ENCODE measurements at places on chromosomes 2 and 18.

DNA sequence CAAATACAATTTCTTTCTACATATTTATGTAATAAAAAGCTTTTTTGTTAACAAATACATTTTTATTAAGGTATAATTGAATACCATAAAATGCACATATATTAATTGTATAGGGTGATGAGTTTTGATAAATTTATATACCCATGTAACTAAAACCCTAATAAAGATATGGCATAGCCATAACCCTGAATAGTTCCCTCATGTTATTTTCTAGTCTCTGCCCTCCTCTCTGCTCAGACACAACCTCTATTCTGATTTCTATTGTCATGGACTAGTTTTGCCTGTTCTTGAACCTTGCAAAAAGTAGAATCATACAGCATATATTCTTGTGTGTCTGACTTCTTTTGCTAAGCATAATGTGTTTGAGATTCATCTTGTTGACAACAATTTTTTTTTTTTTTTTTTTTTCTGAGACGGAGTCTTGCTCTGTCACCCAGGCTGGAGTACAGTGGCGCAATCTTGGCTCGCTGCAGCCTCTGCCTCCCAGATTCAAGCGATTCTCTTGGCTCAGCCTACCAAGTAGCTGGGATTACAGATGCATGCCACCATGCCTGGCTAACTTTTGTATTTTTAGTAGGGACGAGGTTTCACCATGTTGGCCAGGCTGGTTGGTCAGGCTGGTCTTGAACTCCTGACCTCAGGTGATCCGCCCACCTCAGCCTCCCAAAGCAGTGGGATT, 38.6 kb upstream of the ZNF512 start:
- no peak for DNase-seq

DNA sequence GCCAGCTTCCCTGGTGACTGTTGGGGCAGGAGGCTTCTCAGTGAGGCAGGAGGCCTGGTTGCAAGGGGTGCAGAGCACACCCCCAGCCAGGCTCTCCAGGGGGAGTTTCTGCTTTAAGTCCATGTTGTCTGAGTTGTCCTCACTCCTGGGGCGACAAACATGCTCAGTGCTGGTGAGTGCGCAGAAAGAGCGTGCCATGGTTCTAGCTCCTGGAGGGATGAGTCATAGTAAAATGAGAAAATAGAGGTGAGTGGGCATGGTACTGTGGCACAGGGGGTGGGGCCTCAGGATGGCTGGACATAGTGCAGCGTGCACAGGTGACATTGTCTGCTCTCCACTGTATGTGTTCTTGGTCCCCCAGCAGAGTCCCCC, 457.2 kb upstream of the HS6ST1 start:
- no peak for DNase-seq

GRCh38 chr2:59691518-59692190, 861.8 kb downstream of the BCL11A start:
- no peak for DNase-seq

GRCh38 chr2:95298486-95299111, 1.5 kb downstream of the KCNIP3 start:
- DNase-seq: no peak

GRCh38 chr18:61572871-61573270, 239.6 kb downstream of the CDH20 start:
- DNase-seq: no peak

- DNase-seq: no peak
Measured at GRCh38 chr2:207847807-207848544, 78.3 kb upstream of the FZD5 start.

- no peak for DNase-seq
Measured at GRCh38 chr2:136653861-136654260, 111.5 kb upstream of the THSD7B start.

DNA sequence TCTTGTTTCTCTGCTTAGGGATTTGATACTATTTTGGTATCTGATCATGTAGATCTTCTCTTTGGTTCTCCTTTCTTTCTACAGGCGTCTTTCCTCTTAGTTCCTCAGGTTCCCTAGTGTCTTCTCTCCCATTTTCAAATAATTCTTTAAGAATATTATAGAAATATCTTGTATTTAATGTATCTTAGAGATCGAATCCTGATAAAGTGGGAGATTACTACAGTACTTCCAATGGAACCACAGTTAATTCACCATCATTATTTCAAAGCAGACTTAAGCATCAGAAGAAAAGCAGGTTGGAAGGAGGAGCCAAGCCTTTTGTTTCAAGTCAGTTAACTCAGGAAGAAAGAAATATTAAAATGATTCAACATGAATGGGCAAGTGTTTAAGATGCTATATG, 1.1 kb upstream of the CHN1 start:
- DNase-seq: no peak

- DNase-seq: no peak
Measured at GRCh38 chr18:6666012-6666685, 63.4 kb upstream of the ARHGAP28 start.

DNA sequence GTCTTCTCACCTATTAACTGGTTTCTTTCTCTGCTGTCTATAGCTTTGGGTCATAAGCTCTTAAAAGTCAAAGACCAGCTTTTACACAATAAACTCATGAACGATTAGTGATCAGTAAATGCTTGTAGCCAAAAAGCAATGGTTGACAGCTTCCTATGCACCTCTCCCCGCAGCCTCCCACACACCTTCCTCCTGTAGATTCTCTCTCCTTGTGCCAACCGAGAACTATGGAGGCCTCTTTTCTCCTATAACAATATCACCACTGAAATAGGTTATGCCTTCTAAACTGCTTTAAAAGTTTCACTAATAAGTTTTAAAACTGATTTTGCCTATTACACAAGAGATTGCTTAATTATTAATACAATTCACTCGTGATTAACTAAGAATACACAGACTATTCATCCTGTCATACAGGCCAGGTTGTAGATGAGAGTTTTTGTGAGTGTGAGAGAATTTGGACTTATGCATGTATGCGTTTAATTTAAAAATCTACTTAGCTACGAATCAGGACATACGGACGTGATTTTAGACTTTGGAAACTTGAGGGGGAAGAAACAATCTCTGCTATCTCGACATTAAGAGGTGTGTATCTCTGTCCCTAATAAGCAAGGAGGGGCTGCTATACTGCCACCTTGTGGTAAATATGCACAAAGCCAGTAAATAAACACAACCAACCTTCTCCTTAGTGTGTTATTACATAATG, 229.1 kb upstream of the RBBP8 start:
- no peak for DNase-seq

- DNase-seq: no peak
Measured at GRCh38 chr2:211879323-211879722, 659.3 kb downstream of the ERBB4 start.

DNA sequence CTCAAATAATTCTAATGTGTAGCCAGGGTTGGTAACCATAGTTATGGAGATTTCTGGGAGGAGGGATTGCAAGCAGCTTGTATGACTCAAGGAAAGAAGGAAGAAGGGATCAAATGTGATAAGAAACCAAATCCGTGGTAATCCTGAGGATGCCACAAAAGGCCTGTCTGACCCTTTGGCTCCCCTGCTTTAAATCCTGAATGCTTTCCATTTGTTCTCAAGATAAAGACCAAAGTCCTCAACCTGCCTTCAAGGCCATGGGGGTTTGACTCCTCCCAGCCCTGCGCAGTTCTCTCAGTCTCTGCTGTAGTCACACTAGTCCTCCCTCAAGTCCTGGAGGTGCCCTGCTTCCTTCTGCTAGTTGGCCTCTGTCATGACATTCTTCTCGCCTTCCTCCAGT, 74.0 kb downstream of the SUMO1 start:
- no peak for DNase-seq

GRCh38 chr2:178796079-178796677, 11.0 kb downstream of the TTN start:
- DNase-seq: no peak

DNA sequence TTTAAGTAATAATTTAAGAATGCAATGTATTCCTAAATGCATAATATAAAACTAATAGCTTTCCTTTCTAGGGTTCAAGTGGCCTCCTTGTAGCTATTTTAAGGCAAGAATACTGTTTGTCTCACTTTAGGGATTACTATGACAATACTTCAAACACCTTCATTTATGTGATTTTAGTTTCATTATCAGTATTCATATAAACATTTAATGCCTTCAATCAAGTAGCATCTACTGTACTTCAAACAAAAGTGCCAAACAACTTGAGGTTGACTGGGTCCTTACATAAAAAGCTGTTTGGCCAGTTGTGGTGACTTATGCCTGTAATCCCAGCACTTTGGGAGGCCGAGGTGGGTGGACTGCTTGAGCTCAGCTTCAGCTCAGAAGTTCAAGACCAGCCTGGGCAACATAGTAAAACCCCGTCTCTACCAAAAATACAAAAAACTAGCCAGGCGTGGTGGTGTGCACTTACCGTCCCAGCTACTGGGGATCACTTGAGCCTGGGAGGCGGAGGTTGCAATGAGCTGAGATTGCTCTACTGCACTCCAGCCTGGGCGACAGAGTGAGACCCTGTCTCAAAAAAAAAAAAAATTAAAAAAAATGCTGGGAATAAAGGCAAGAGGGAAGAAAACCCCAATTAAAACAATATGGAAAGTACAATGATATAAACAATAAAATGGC, 9.3 kb downstream of the MEX3C start:
- no peak for DNase-seq

GRCh38 chr2:10405448-10405847, 42.7 kb downstream of the ODC1 start:
- no peak for DNase-seq

DNA sequence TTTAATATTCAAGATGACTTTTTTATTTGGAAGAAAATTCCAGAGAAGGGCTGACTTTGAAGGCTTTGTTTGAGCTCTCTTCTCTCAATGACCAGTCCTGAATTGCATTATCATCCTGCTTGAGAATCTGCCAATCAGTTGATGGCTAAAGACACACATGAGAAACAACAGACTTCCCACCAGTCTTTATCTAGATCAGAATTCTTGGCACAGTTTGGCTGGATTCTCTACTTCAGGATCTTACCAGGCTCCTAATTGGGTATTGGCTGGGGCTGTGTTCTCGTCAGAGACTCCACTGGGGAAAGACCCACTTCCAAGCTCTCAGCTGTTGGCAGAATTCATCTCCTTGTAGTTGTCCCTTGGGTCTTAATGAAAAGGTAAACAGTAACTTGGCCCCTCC, 86.0 kb downstream of the WDSUB1 start:
- no peak for DNase-seq

- DNase-seq: no peak
Measured at GRCh38 chr2:228103379-228103778, 78.1 kb downstream of the SPHKAP start.

DNA sequence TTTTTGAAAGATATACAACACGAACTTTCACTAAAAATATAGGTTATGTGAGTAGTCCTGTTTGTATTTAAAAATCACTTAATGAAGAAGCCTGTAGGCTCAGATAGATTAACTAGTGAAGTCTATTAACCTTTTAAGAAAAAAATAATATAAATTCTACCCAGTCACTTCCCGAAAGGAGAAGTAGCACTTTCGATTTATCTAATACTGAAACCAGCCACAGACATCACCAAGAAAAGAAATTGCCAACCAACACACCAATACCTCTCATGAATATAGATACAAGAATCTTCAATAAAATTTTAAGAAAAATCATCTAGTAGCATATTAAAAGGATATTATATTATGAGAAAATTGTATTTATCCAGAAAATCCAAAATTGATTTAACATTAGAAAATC, 160.5 kb downstream of the GALNT13 start:
- no peak for DNase-seq

- no peak for DNase-seq
Measured at GRCh38 chr2:10278029-10278762, 24.5 kb upstream of the HPCAL1 start.

DNA sequence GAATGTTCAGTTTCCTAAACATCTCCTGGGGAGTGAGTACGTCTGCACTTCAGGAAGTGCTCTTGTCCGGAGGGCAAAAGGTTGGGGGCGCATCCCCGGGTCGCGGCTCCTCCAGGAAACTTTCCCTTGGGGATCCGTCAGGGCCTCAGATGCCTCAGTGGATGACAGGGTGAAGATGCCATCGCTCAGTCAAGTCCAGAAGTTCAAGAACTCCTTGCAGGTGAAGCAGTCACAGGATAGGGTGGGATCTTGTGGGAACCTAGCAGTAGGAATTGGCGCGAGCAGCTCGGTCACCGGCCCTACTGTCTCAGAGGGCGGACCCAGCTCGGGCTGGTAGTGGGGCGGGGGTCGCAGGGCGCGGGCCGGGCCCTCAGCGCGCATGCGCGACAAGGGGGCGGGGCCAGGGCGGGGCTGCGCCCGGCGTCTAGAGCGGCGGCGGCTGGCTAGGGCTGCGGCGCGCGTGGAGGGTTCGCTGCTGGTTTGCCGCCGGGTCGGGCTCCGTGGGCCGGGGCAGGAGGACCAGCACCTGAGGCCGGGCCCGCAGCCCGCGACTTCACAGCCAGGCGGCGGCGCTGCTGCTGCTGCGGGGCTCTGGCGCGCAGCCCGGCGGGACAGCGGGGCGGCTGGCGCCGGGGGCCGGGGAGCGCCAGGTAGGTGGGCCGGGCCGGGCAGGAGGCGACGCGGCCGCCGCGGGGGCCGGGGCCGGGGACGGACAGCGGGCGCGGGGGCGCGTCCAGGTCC, at the start of gene INPP4A:
TSS of gene INPP4A (plus strand) at position 423 of the 741 bp plus-strand sequence. CDS start 75,191 bp downstream, outside the sequence.
- peak; percentile 72 for DNase-seq

DNA sequence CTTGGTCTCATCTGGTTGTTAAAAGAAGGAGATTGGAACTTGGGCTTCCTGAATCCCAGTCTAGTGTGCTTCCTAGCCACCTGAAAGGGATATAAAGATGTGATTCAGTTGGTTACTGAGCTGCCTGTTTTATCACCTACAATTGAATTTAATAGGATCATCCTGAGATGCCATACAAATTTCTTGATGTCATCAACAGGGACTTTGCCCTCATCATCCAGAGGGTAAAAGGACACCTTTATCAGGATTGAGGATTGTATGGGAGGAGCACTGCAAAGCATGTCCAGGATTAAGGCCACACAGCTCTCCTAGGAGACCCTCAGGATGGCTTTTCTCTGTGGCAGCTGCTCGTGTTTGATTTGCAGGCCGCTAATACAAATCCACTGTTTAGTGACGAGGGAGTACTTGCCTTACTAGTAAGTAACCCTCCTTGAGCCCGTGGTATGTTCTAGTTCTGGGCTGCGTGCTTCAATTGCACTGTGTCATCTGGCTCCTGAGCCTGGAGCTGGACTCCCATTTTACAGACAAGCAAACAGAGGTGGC, 28.6 kb downstream of the SH3RF3 start:
- DNase-seq: no peak

- no peak for DNase-seq
Measured at GRCh38 chr2:227805578-227805977, 8.1 kb upstream of the CCL20 start.

DNA sequence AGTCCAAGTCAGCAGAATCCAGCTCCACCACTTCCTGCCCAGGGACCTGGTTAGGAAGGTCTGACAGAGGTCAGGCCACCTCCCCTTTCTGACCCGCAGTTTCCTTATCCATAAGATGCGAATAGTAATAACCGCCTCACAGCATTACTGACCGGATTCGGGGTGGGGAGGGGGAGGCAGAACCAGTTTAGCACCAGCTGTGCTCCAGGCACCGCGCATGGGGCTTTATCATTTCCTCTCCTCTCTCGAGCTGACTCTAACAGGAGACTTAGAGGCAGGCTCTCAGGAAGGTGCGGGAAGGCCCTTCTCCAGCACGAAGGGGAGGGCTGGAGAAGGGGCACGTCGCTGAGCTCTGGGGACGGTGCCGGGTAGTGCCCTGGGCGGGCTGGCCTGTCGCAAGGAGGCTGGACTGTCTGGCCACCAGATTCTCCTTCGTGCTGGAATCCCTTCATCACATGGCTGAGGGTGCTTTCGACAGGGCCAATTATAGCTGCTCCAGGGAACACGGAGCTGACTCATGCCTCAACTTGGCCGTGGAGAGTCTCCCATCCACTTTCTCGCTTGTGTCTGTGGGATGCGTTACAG, 5.7 kb downstream of the EHD3 start:
- DNase-seq: no peak

GRCh38 chr2:72933646-72934151, 16.4 kb downstream of the EMX1 start:
- DNase-seq: no peak

All from stimulated activated CD8-positive, alpha-beta memory T cell treated with anti-CD3 and anti-CD28 coated beads, Interleukin-15, amount 100 ng/mL, for 24 hours (primary cell).